Pancreas (tissue), 10 donors: ENCODE measurements at places on chromosomes 3 and 15. TPM values are rescaled to one million over a fixed set of nuclear protein-coding genes. Genes with fewer than 3 reads are reported as not detected.
A peak's percentile ranks its signal among the peaks of the same experiment; 100 is the strongest.

TUSC7 gene
- not detected for total RNA-seq

GRCh38 chr15:49619226-49619625 is 1.4 kb downstream of the FAM227B start:
- no peak overlapping the region for H3K4me3 ChIP-seq
- H3K27ac ChIP-seq = no peak overlapping the region

GRCh38 chr3:170734735-170735065 is 135.3 kb downstream of the RPL22L1 start:
- no peak overlapping the region for H3K27ac ChIP-seq
- no peak for DNase-seq
- no peaks in the 10 kb centered on the region for H3K27me3 ChIP-seq
- H3K4me1 ChIP-seq = no peaks in the 10 kb centered on the region
- no peaks in the 10 kb centered on the region for H3K36me3 ChIP-seq

DNA sequence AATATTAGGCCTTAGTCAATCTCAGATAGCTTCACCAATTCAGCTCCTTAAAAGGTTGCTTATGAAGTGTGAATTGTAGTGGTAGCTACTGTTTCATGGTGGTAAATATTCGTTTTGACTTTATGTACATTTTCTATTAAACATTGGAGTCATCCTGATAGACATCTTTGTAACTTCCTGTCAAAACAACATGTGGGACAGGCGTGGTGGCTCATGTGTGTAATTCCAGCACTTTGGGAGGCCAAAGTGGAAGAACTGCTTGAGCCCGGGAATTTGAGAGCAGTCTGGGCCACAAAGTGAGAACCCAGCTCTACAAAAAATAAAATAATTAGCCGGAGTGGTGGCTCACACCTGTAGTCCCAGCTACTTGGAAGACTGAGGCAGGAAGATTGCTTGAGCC is 2.0 kb upstream of the TRIM59 start:
- no peaks in the 10 kb centered on the region for H3K36me3 ChIP-seq
- H3K4me3 ChIP-seq = no peak overlapping the region
- DNase-seq = no peak
- H3K27me3 ChIP-seq = no peaks in the 10 kb centered on the region
- no peaks in the 10 kb centered on the region for H3K4me1 ChIP-seq

DNA sequence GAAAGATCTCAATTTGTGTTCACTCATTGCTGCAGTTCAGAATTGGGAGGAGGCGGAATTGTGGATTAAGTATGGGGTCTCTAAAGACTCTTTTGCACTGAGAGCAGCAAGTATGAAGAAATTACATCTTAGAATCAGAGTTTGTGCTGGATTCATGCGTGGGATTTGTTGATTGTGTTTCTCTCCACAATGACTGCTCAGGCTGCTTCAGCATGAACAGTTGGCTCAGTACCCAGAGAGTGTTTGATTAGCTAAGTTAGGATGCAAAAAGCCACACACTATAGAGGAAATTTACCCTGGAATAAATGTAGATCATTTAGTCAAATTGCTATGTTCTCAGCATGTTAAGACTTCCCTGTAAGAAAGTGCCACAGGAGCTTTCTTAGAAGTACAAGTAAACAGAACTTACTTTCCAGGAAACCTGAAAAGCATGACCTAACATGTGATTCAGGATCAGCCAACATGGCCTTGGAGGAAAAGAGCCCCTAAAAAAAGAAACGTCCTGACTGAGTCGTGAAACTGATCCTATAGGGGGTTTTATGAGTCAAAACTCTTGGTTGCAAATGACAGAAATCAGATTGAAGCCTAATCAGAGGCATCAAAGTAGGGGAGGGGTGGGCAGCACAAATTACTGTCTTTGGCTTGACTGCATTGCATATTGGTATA is 32.6 kb downstream of the HHLA2 start:
- no peak for DNase-seq
- H3K27me3 ChIP-seq = no peaks in the 10 kb centered on the region
- H3K4me3 ChIP-seq = no peak overlapping the region
- no peaks in the 10 kb centered on the region for H3K36me3 ChIP-seq
- no peaks in the 10 kb centered on the region for H3K4me1 ChIP-seq
- H3K27ac ChIP-seq = no peak overlapping the region

DNA sequence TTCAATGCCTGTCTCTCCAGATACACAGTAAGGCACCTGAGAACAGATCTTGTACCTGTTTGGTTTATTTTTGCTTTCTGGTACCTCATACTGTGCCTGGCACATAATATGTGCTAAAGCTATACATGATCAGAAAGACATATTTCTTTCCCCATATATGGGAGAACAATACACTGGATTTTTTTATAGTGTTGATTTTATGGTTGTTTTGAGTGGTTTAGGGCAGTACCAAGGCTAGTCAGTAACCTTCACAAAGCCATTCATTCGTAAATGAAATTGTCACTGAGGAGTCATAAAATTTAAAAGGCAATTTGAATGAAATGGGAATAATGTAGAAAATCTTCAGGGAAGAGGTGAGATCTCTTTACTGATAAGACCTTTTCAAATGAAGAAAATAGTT is 810.2 kb downstream of the TUSC7 start:
- H3K27ac ChIP-seq = no peak overlapping the region
- no peaks in the 10 kb centered on the region for H3K36me3 ChIP-seq
- no peaks in the 10 kb centered on the region for H3K27me3 ChIP-seq

DNA sequence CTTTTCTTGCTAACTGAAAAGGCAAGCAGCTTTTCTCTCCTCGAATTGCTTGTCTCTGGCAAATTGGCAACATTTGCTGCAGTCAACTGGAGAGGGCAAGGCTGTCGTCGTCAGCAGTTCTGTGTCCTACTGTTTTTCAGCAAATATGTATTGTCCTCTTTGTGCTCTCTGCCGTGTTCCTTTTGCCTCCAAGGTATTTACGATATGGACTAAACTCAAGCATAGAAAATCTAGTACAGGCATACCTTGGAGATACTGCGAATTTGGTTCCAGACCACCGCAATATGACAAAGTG is 558 bp upstream of the SLC30A4 start:
- no peaks in the 10 kb centered on the region for H3K4me1 ChIP-seq
- peak; percentile 25 for DNase-seq

GRCh38 chr3:63585927-63586326 is 66.5 kb upstream of the SNTN start:
- no peak overlapping the region for H3K4me3 ChIP-seq
- no peaks in the 10 kb centered on the region for H3K36me3 ChIP-seq
- H3K27me3 ChIP-seq = no peaks in the 10 kb centered on the region
- H3K27ac ChIP-seq = no peak overlapping the region
- no peak for DNase-seq
- no peaks in the 10 kb centered on the region for H3K4me1 ChIP-seq

GRCh38 chr15:68391121-68391520 is 40.8 kb downstream of the ITGA11 start:
- no peaks in the 10 kb centered on the region for H3K36me3 ChIP-seq
- no peak for DNase-seq
- H3K4me3 ChIP-seq = no peak overlapping the region
- H3K4me1 ChIP-seq = no peaks in the 10 kb centered on the region

- no peaks in the 10 kb centered on the region for H3K27me3 ChIP-seq
- DNase-seq = no peak
- H3K4me1 ChIP-seq = no peaks in the 10 kb centered on the region
- H3K4me3 ChIP-seq = no peak overlapping the region
- H3K36me3 ChIP-seq = no peaks in the 10 kb centered on the region
Measured at GRCh38 chr3:64047787-64048186, 24.5 kb upstream of the PSMD6 start.

- DNase-seq = no peak
- H3K36me3 ChIP-seq = no peaks in the 10 kb centered on the region
- H3K27me3 ChIP-seq = no peaks in the 10 kb centered on the region
- H3K4me3 ChIP-seq = no peak overlapping the region
- H3K4me1 ChIP-seq = no peaks in the 10 kb centered on the region
- H3K27ac ChIP-seq = no peak overlapping the region
Measured at GRCh38 chr3:179268400-179269051, 17.6 kb upstream of the KCNMB3 start.

DNA sequence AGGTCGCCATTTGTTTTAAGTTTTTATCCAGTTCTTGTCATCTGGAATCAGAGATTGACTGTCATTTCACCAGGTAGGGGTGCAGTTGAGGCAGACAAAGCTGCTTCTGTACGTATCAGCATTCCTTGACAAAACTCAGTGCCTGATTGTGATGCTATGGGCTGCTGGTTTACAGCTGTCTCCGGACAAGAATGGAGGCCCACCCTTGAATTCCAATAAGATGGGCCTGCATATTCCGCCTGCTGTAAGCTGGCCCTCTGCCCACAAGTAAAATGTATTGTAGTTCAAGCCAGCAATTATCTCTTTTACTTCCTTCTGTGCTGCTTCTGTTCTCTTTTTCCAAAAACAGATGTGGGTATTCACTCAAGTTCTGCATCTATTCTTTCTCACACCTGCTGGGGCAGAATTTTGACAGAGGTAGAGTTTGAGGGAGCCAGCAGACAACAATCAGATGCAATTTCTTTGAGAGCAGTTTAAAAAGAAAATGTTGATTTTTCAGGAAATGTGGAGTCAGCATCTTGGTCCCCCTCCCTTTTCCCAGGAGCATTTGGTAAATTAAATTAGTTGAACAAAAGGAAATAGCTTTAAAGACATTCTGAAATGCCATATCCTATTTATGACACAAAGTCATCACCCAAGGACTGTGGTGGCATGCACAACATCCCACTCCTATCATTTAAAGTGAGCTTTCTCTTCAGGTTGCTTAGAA is 53.5 kb downstream of the IQCH start:
- no peak overlapping the region for H3K27ac ChIP-seq
- H3K4me1 ChIP-seq = no peaks in the 10 kb centered on the region
- H3K36me3 ChIP-seq = no peaks in the 10 kb centered on the region
- no peaks in the 10 kb centered on the region for H3K27me3 ChIP-seq
- no peak overlapping the region for H3K4me3 ChIP-seq

DNA sequence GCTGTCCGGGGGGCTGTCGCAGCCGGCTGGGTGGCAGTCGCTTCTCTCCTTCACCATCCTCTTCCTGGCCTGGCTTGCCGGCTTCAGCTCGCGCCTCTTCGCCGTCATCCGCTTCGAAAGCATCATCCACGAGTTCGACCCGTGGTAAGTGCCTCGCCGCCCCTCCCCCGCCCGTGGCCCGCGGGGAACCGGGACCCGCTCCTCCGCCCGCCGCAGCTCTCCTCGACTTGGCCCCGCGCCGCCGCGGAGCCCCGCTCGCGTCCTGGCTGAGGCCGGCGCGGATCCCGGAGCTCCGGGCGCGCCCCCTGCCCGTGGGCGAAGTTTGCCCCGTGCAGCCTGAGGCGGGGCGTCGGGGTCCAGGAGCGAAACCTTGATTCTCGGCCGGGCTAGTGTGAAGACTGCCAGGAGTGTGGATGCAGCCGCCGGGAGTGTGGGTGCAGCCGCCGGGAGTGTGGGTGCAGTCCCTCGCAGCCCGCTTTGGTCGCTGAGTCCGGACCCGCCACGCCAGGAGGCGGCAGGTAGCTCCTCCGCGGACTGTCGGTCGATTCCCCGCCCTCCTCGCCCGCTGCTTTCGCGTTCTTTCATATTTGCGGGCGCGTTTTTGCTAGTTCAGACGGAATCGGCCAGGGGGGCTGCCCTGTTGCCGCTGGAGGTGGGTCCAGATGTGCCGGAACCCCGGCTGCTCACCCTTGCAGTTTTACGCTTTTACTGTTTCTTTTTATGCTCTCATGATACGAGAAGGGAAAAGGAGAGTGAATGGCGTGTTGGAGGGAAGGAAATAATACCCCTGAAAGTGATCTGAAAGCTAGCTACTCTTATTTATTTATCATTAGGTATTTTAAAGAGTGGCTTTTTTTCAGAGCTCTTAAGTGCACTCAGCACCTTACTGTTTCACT is 692 bp downstream of the STT3B start:
- H3K4me3 ChIP-seq = peak overlapping the region; percentile 88
- peaks cover 24% of the 10 kb centered on the region for H3K4me1 ChIP-seq
- DNase-seq = peak; percentile 67
- H3K27ac ChIP-seq = peak overlapping the region; percentile 98

DNA sequence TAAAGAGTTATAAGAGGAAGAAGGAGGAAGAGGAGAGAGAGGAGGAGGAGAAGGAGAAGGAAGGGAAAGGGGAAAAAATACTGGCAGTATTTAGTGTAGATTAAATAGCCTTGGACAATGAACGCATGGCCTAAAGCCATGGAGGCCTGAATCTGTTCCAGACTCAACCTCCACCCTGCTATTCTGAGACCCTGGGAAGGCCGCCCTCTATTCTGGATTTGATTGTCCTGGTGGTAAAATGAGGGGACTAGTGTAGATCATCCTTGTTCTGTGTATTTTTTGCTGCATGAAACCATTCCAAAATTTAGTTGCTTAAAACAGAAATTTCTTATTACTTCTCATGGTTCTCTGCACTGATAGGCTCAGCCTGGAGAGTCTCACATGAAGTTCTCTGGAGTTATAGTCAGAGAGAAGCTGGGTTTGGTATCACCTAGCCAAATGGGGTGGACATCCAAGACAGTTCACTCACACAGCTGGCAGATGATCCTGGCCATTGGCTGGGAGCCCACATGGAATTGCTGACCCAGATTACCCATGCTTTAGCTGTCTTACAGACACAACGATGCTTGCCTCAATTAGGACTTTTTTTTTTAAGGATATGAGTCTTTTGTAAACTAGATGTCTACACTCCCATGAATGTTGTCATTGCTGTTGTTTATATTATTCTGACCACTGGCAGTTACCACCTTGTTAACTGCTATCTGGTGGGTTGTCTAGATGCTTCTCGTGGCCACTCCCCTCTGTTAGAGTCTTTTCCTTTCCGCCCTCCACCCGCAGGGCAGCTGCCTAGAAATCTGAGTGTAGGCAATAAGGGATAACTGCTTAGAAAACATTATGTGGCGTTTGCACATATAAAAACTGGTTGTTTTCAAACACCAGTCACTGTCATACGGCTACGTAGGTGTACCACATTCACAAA is 149.9 kb downstream of the SST start:
- H3K36me3 ChIP-seq = no peaks in the 10 kb centered on the region
- H3K27ac ChIP-seq = no peak overlapping the region
- no peak overlapping the region for H3K4me3 ChIP-seq
- H3K4me1 ChIP-seq = no peaks in the 10 kb centered on the region

DNA sequence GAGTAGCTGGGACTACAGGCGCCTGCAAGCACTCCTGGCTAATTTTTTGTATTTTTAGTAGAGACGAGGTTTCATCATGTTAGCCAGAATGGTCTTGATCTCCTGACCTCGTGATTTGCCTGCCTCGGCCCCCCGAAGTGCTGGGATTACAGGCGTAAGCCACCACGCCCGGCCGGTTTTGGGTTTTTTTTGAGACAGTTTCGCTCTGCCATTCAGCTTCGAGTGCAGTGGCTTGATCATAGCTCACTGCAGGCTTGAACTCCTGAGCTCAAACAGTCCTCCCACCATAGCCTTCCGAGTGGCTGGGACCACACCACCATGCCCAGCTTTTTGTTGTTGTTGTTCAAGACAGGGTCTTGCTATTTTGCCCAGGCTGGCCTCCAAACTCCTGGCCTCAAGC is 16.0 kb upstream of the SCAP start:
- no peak for DNase-seq
- peaks cover 2% of the 10 kb centered on the region for H3K4me1 ChIP-seq
- no peak overlapping the region for H3K27ac ChIP-seq

- H3K36me3 ChIP-seq = no peaks in the 10 kb centered on the region
- H3K4me1 ChIP-seq = no peaks in the 10 kb centered on the region
- no peak overlapping the region for H3K4me3 ChIP-seq
- no peak overlapping the region for H3K27ac ChIP-seq
- H3K27me3 ChIP-seq = no peaks in the 10 kb centered on the region
- no peak for DNase-seq
Measured at GRCh38 chr3:174295306-174296092, 563.6 kb upstream of the NAALADL2 start.

GRCh38 chr15:28913171-28913765 is 27.5 kb downstream of the APBA2 start:
- no peaks in the 10 kb centered on the region for H3K36me3 ChIP-seq
- no peaks in the 10 kb centered on the region for H3K4me1 ChIP-seq
- H3K27me3 ChIP-seq = no peaks in the 10 kb centered on the region
- no peak overlapping the region for H3K4me3 ChIP-seq
- no peak overlapping the region for H3K27ac ChIP-seq
- no peak for DNase-seq
